Upper lobe of right lung (tissue), 1 donor: ENCODE measurements at places on chromosomes 2 and 18. TPM values are rescaled to one million over a fixed set of nuclear protein-coding genes. Genes with fewer than 3 reads are reported as not detected.

DNA sequence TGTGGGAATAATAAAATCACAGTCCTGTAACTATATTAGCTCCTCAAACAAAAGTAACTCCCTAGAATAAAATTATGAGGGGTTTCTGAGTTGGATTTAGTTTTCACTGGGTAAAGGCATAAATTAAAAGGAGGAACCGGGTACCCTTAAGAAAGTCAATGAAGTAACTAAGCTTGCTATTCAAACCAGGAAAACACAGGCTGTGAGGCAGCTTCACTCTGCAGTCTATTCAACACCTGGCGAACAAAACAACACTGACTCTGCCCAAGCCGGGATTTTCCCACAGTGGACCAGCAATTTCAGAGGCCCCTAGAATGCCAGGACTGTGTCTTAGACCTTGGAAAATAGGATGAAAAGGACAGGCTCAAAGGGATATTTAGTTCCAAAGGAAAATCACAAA lies 24.6 kb upstream of the CREB1 start:
- no peak overlapping the region for H3K27ac ChIP-seq
- no peak overlapping the region for H3K4me3 ChIP-seq
- no peaks in the 10 kb centered on the region for H3K27me3 ChIP-seq
- no peaks in the 10 kb centered on the region for H3K36me3 ChIP-seq
- peaks cover 14% of the 10 kb centered on the region for H3K4me1 ChIP-seq

GRCh38 chr18:23824669-23825068 lies 135.4 kb downstream of the LAMA3 start:
- no peak for DNase-seq
- no peak overlapping the region for H3K4me3 ChIP-seq
- peak overlapping the region; percentile 45 for H3K27ac ChIP-seq

- H3K27me3 ChIP-seq = no peaks in the 10 kb centered on the region
- no peaks in the 10 kb centered on the region for H3K4me1 ChIP-seq
- no peak for DNase-seq
- no peaks in the 10 kb centered on the region for H3K36me3 ChIP-seq
- H3K27ac ChIP-seq = no peak overlapping the region
Measured at GRCh38 chr2:39893616-39894015, 114.6 kb upstream of the THUMPD2 start.

GRCh38 chr2:102662833-102663232 lies 43.5 kb downstream of the SLC9A2 start:
- no peak overlapping the region for H3K4me3 ChIP-seq
- DNase-seq = no peak
- no peaks in the 10 kb centered on the region for H3K27me3 ChIP-seq
- H3K4me1 ChIP-seq = no peaks in the 10 kb centered on the region

The QPCT gene
- 4.9 TPM for total RNA-seq

The ITGB6 gene
- total RNA-seq = 109 TPM
